GOT3 (cell line): ENCODE measurements at places on chromosomes 3 and 15.

DNA sequence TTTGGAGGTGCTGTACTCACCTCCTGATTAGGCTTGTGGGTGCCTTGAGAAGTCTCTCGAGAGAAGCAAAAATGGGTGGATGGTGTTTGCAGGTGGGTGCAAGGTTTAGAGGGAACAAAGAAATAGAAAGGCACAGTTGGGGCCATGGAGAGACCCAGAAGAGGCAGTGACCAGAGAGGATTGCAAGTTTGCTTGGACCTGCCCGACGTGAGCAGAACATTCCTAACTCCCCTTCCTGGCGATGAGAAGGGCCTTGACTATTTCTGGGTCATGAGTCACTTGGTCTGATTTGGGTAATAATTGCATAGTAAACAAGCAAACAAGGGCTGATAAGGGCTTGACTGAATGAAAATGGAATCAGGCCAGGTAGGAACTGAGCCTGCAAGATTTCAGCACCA, 7.0 kb upstream of the CTSH start:
- DNase-seq = no peak

- DNase-seq = no peak
Measured at GRCh38 chr3:67018105-67018788, 20.1 kb downstream of the KBTBD8 start.

- no peak for DNase-seq
Measured at GRCh38 chr3:136949146-136949545, 8.6 kb upstream of the IL20RB start.

GRCh38 chr15:37086521-37086920, 13.8 kb downstream of the MEIS2 start:
- no peak for DNase-seq

GRCh38 chr15:78148392-78149067, 632 bp upstream of the IDH3A start:
- DNase-seq = no peak

DNA sequence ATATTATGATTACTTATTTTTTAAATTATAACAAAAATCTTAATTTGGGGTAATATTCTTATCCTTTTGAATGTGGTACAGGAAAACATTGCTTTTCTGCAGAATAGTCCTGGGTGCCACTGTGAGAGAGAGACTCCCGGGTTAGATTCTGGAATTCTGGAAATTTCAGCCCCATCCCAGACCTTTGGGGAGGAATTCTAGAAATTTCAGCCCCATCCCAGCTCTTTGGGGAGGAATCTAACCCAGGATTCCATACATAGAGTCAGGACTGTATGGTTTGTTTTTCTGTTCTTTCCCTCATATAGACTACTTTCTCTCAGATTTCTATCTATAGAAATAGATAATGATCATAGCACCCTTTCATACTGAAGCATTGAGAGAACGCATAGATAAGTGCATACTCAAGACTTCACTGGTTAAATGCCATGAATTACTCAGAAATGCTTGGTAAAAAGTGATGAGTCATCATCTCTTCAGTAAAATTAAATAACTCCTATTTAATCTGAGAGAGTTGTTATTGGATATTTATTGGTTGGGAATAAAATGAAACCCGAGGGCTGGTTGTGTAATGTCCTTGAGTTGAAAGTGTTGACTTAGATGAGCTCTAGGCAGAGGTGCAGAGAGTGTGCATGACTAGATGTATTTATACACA, 8.3 kb downstream of the EIF2AK4 start:
- no peak for DNase-seq

DNA sequence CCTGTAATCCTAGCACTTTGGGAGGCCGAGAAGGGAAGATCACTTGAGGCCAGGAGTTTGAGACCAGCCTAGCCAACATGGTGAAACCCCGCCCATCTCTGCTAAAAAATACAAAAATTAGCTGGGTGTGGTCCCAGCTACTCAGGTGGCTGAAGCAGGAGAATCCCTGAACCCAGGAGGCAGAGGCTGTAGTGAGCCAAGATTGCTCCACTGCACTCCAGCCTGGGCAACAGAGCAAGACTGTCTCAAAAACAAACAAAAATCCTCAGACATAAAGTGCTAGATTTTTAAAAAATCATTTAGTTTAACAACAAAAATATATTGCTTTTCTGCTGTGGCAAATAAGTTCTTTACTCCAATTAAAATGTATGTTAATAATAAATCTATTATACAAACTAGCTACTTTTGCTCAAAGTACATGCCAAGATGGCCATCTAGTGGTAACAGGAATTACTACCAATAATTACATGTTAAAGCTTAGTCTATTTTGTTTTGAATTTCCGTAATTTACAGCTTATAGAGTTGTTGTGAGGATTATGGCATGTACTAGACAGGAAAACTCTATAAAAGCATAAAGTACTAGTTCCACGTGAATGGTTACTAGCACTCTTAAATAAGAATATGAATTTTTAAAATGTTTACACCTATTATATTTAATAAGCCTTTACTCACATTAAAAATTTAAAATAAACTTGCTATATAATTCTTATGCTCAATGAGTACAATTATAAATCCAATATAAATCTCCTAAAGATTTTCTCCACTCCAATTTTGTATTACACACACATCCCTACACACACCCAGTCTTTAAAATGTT, 39.0 kb downstream of the GABPB1 start:
- no peak for DNase-seq

GRCh38 chr15:101784644-101785043, 18.7 kb upstream of the OR4F6 start:
- no peak for DNase-seq

- DNase-seq = no peak
Measured at GRCh38 chr3:150132101-150132749, 161.5 kb upstream of the PFN2 start.

DNA sequence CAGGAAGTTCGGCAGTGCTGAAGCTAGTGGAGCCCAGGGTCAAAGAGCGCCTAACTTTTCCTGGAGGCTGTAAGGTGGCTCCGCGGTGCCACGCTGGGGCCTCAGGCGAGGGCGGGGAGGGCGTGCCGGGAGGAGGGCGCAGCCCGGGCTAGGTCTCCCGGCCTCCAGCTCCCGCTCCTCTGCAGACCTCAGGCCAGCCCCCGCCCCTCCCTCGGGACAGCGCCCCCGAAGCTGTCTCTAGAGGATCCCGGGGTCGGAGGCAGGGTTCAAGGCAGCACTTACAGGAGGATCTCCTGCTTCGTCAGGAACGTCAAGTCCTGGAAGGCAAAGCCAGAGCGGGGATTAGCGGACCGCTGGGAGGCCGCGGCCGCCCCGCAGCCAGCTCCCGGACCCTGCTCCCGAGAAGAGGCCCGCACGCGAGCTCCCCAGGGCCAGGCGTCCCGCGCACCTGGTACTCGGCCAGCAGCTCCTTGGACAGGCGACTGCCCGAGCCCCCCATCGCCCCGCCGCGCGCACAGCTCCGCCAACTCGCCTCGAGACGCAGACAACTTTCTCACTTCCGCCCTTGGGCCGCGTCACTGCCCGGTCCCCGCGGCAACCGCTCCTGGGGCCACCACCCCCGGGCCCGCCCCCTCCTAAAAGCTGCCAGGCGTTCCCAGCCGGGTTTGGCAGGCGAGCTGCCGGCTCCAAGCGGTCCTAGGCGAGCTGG, at the start of gene CIB1:
Gene CIB1 (minus strand): TSS at position 555 of the 709 bp plus-strand sequence. CDS start 56 bp downstream, at position 499.
- DNase-seq = peak; percentile 86

GRCh38 chr3:13484851-13485590, 4.9 kb downstream of the HDAC11 start:
- no peak for DNase-seq

DNA sequence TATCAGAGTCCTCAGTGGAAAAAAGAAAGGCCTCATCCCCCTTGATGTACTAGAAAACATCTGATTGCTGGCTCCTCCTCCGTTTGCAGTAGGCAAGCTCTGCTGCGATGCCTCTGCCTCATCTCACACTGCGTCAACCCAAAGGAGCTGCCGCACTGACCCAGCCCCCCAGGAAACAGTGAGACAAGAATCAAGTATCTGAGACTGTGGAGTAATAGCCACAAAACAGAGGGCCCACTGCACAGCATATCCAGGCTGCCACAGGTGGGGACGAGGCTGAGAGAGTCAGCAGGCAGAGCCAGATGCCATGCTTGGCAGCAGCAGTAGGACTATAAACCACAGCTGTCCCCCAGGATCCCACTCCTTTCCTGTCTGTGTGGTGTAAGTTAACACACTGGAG, 165.9 kb downstream of the STAC start:
- no peak for DNase-seq

DNA sequence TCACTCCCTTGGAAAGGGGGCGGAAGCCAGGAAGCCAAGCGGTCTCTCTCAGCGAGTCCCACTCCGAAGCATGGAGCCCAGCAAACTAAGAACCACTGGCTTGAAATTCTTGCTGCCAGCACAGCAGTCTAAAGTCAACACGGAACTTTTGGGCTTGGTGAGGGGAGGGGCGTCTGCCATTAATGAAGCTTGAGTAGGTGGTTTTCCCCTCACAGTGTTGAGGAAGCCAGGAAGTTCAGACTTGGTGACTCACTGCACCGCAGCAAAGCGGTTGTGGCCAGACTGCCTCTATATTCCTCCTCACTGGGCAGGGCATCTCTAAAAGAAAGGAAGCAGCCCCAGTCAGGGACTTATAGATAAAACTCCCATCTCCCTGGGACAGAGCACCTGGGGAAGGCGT, 665.4 kb upstream of the CBLB start:
- DNase-seq = no peak

DNA sequence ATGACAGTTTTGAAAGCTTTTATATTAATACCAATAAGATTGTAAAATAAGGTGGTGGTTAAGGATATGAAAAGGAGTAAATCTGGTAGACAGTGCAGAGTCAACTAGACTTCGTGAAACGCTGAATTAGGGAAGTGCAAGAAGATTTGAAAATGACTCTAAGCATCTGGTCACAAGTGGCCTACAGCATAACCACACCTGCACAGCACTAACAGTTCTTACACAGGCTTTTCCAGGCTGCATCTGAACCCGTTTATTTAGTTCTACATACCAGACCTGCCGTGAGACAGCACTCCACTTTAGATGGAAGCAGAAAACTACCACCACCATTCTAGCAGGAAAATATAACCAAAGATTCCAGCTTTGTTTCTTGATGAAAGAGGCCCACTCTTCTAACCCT, 1.9 kb downstream of the DMXL2 start:
- no peak for DNase-seq

DNA sequence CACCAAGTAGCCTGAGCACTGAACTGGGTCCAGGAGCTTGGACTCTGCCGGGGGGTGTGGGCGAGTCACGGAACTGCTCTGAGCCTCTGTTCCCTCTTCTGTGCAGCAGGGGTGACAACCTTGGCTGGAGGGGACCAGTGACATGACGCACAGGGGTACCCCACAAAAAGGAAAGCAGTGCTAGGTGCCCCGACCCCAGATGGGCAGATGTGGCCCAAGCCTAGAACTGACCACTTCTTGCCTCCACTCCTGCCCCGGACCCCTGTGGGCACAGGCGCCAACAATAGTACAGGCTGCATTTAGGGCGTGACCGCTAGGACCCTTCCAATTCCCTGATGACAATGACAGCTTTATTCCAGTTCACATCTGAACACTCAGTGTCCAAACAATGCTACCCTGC, 255.9 kb upstream of the LYSMD4 start:
- DNase-seq = no peak

DNA sequence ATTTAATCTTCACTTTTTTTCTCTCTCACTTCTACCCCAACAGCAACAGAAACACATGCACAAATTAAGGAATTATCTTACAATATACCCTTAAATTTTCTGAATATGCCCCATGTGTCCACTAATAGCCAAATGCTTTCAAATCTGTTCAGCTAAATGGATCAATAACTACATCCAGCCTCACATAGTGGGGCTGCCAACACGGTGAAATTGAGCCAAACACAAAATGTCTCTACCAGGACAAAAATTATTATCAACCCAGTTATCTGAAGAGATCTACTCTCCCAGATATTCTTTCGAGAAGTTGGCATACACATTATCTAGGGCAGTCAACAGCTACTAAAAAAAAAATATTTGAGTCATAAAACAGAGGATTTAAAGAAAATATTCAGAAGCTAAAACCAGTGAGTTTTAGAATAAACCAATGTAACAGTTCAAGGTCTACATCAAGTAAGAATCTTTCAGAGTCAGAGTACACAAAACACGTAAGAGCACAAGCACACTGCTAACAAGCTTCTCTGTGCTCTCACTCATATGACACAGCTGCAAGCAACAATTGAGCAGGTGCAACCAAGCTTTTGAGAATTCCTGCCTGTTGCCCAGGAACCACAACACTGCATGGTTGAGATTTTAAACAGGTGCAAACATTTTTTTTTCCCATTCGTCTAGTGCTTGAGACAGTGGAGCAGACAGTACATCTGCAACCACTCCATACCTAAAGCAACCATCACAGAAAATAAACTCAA, 247.7 kb downstream of the ZBTB20 start:
- DNase-seq = no peak

GRCh38 chr15:44716983-44717602, 5.8 kb downstream of the B2M start:
- no peak for DNase-seq

GRCh38 chr3:44032487-44032886, 209.2 kb upstream of the TOPAZ1 start:
- no peak for DNase-seq

DNA sequence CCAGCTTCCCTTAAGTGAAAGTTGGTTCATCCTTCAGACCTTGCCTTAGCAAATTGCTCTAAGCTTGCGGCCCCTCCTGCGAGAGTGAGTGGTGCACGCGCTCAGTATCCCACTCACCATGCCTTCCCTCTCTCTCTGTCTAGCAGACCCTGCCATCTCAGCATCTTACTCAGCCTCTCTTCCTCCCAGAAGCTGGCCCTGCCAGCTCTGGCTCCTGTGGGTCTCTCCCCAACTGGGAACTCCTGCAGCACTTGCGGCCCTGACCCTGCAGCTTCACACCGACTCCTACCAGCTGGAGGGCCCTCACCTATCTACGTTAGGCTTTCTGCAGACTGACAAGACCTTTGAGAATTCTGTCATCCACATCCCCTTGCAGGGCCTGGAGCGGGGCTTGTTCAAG, 286.1 kb upstream of the TLE3 start:
- no peak for DNase-seq

- no peak for DNase-seq
Measured at GRCh38 chr3:11548721-11549131, 95.0 kb downstream of the VGLL4 start.

GRCh38 chr3:192843723-192844485, 73.8 kb downstream of the MB21D2 start:
- DNase-seq = no peak

DNA sequence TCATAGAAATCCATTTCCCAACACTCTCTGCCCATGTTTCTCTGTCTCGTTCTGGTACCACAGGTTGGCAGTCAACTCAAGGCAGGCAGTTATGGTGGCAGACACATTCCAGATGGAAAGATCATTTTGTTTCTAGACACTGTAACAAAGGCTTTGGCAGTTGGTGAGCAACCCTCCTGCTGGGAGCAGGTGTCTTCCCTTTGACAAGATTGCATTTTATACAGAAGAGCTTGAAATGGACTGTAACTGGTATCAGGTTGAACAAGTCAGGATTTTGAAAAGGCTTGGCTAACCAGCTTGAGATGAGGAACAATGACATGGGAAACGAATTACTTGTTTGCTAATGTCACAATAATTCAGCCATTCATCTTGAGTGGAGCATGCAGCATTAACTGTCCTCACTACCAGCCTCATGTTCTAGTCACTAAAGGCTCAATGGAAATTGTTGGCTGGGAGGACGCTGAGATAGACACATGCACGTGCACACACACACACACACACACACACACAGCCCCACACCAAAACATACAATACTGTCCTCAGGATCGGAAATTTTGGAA, 170.0 kb downstream of the SEMA6D start:
- no peak for DNase-seq
